ENCODE measurements at places on chromosomes 11 and 22. TPM values are rescaled to one million over a fixed set of nuclear protein-coding genes. Genes with fewer than 3 reads are reported as not detected.
A peak's percentile ranks its signal among the peaks of the same experiment; 100 is the strongest.

The GPR83 gene
- not detected for total RNA-seq

The HEPHL1 gene
- total RNA-seq: not detected

The SEPTIN3 gene
- 0.56 TPM for total RNA-seq

The RBM4 gene
- total RNA-seq: 92.9 TPM

The CCDC87 gene
- 0.22 TPM for total RNA-seq

The JRKL gene
- total RNA-seq: 9.0 TPM

The TUBA8 gene
- total RNA-seq: 2.5 TPM

The ENTHD1 gene
- total RNA-seq: not detected

The BAIAP2L2 gene
- total RNA-seq: 84.6 TPM

The MYBPC3 gene
- not detected for total RNA-seq

The OR51I1 gene
- total RNA-seq: not detected

The MISFA gene
- total RNA-seq: 2.0 TPM

The OR8B12 gene
- not detected for total RNA-seq

- DNase-seq: no peak
Measured at GRCh38 chr11:72798361-72798760, 4.5 kb upstream of the STARD10 start.

- no peak for DNase-seq
Measured at GRCh38 chr11:113001709-113002108, 40.5 kb downstream of the NCAM1 start.

- no peak for DNase-seq
Measured at GRCh38 chr11:73531386-73531785, 66.5 kb downstream of the FAM168A start.

DNA sequence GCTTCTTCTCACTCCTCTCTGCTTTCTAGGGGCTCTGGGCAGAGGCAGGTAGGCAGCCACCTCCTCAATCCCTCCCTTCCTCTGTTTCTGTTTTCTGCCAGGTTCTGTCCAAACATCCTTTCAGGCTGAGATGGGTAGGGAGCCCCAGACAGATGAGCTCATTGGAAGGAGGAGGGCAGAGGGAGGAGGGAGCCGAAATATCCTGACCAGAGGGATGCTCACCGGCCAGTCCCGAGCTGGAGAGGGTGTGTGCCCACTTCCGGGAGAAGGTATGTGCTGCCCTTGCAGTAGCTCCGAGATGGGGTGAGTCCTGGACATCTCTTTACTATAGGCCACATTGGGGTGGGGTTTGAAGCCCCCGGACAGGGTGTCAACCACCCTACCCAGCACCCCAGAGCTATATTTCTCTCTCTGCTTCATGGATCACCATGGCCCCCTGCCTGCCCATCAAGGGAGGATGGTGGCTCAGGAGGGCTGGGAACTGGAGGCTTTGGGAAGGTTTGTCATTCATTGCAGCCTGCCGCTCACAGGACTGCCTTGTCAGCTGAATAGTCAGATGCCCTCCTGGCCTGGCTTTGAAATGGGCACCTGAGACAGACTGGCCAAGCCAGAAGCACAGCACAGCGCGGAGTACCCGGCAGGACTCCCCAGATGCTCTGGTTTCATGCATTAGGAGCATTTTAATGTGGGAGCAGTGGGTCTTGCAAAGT, 4.7 kb upstream of the SCN4B start:
- DNase-seq: no peak

GRCh38 chr11:120546312-120547205, 35.0 kb downstream of the GRIK4 start:
- DNase-seq: no peak

DNA sequence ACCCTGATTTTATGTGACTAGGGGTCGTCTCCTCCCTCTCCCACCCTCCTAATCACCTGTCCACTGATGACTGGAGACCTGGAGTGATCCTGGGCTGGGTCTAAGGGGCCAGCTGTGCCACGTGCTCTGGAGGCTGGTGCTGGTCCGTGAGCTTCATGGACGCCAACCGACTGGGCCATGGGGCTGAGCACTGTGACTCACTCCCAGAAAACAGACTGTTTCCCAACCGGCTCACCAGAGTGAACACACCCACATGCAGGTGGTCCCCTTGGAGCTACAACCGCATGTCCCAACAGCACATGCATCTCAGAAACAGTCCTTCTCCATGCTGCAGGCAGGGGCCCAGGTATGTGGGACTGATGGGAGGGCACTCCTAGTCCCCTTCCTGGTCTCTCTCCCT, 14.0 kb upstream of the LMO1 start:
- no peak for DNase-seq

- DNase-seq: no peak
Measured at GRCh38 chr11:91104237-91104636, 881.4 kb upstream of the CHORDC1 start.

DNA sequence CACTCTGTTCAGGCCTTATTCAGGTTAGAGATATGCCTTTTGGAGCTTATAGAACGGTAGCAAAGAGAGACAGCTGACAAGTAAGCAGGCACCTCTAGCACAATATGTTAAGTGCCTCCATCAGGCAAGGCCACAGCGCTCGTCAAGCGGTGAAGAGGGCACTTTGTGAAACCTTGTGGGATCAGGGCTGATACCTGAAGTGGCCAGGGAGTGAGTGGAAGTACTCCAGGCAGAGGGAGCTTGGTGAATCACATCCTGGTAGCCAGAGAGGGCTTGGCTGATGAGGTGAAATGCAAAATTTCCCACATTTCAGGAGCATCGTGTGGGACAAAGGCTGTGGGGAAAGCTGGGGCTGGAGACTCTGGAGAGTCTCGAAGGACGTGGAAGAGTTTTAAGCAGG, 87.4 kb downstream of the PKNOX2 start:
- no peak for DNase-seq

DNA sequence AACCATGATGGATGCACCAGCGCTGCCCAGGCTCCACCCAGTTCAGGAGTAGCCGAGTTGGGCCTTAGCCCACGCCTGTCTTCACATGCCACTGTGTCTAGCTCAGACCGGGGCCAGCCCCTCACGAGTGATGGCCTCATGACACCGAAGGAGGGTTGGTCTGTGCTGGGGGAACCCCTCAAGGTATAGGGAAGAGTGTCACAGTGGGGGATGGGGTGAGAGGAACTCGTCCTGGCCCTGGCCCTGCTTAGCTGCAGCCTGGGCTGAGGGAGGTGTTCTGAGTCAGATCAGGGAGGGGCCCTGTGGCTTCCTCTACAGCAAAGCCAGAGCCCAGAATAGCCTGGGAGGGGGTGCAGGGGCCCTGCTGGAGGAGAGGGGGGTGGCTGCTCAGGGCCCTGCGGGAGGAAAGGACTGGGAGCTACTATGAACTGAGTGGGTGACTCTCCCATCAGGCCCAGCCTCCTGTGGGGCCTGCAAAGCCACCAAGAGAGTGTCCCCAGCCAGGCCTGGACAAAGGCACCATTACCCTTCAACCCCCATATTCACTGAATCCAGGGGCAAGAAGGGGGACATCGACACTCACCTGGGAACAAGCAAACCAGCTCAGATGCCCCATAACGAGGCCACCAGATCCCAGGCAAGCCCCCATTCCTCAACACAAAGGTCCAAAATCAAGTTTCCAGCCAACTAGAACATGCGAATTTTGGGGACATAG, 41.2 kb downstream of the IGLL5 start:
- DNase-seq: peak; percentile 73

DNA sequence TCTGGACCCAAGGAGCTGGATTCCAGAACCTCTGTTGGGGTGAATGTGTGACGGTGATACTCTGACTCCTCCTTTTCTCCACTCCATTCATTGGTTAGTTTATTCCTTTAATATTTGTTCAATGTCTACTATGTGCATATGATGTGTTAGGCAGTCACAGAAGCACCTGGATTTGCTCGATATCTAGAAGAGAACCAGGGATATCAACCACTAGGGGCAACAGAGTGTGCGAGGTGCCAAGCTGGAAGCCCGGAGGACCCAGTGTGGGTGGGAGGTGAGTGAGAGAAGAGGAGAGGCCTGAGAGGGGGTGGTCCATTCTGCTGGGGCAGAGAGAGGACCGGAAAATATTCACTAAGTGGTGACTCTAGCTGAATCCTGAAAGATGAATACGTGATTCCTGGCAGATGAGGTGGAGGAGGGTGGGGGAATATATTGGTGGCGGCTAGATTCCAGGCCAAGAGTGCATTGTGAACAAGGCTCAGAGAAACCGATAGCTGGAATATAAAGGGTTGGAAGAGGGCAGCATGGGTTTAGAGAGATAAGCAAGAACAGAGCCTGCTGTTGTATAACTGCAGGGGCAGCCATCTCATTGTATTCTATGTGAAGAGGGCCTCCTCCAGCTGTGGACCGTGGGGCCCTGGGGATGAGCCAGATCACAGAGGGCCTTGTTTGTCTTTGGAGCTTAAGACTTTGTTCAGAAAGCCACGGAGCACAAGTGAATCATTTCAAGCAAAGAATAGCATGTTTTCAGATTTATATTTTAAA, 6.9 kb upstream of the TIMP3 start:
- no peak for DNase-seq

GRCh38 chr11:3947061-3947460, 91.6 kb downstream of the STIM1 start:
- DNase-seq: no peak

- DNase-seq: no peak
Measured at GRCh38 chr11:18540207-18541009, 13.7 kb upstream of the TSG101 start.

DNA sequence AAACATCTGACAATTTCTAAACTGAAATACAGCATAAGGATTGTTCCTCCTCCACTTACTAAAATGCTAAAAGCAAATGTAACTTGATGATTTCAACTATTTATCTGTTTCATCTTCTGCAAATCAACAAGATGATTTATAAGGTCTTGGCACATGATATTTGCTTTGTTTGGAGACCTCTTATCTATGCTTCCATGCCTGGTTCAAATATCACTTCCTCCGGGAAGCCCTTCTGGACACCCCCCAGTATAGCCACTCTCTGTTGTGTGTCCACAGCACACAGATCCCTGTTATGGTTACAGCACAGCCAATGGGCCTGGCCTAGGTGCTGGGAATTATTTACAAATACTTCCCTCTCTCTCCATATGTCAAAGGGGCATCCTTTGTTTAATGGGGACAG, 114.8 kb downstream of the C11orf58 start:
- no peak for DNase-seq

GRCh38 chr11:57752954-57753353, 1.3 kb upstream of the BTBD18 start:
- DNase-seq: no peak

GRCh38 chr11:7057641-7058040, 31.2 kb upstream of the RBMXL2 start:
- no peak for DNase-seq

GRCh38 chr11:122686111-122686510, 30.6 kb downstream of the UBASH3B start:
- no peak for DNase-seq

DNA sequence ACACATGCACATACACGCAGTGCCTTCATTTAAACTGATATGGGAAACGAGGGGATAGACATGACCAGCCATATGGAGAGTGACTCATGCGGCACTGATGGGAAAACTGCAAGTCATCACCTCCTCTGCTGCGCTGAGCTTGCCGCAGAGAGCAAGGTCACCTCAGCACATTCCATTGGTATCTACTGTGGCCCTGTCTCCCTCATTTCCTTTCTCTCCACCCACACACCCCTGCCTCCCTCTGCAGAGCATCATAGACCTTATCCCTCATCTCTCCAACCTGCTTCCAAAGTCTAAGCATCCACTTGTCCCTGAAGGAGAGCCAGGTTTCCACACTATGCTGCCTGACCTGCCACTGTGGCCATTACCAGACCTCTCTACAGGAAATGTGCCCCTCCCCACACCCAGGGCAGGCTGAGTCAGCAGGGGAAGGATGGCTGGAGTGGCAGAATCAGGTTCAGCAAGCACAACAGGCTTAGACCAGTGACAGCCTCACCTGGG, 116.9 kb upstream of the SNX19 start:
- no peak for DNase-seq

- DNase-seq: no peak
Measured at GRCh38 chr11:64248578-64248977, 1.8 kb upstream of the PPP1R14B start.

- DNase-seq: no peak
Measured at GRCh38 chr11:23310276-23310675, 450.0 kb upstream of the CCDC179 start.

All from left colon (tissue), 2 donors.